Activated T-cell treated with anti-CD3 and anti-CD28 coated beads, Interleukin-2, amount 50 U/mL, for 72 hours (primary cell): ENCODE measurements at places on chromosomes 12 and 14. TPM values are rescaled to one million over a fixed set of nuclear protein-coding genes. Genes with fewer than 3 reads are reported as not detected.

The RBP5 gene
- 0.26 TPM for total RNA-seq

The CRIP2 gene
- 1.1 TPM for total RNA-seq

The ASPG gene
- 0.30 TPM for total RNA-seq

The CLEC6A gene
- total RNA-seq, result not detected

The OR6C76 gene
- total RNA-seq, result not detected

The CLEC1B gene
- total RNA-seq, result not detected

The IAPP gene
- not detected for total RNA-seq

The SPIC gene
- not detected for total RNA-seq

The TAS2R43 gene
- total RNA-seq, result 0.97 TPM

The CCDC85C gene
- total RNA-seq, result 11.3 TPM

- peaks cover 7% of the 10 kb centered on the region for H3K36me3 ChIP-seq
- H3K4me3 ChIP-seq, result no peak overlapping the region
- no peak for DNase-seq
- H3K27ac ChIP-seq, result no peak overlapping the region
- peaks cover 20% of the 10 kb centered on the region for H3K27me3 ChIP-seq
These were observed 182.5 kb downstream of the VRK1 start for GRCh38 chr14:96979611-96980074.

- peaks cover 38% of the 10 kb centered on the region for H3K36me3 ChIP-seq
- peaks cover 78% of the 10 kb centered on the region for H3K4me1 ChIP-seq
- peaks cover 23% of the 10 kb centered on the region for H3K27me3 ChIP-seq
- H3K4me3 ChIP-seq, result no peak overlapping the region
- no peak for DNase-seq
- no peak overlapping the region for H3K27ac ChIP-seq
These were observed 6.2 kb downstream of the SHMT2 start for GRCh38 chr12:57235728-57236131.

DNA sequence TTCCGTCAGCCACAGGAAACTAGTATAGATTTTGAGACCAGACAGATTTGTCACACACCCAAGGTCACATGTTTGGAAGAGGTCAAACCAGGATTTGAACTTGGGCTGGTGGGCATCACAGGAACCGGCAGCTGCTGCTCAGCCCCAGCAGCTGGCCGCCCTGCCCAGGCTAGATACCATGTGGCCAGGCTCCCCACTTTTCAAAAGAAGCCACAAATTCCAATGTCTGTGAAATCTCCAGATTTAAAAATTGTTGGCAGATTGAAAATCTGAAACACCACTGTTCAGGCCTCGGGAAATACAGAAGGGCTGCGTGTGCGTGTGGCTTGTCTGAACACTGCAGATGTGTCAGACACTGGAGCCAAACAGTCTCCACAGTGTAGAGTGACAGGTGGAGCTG lies 30.4 kb downstream of the MMAB start:
- no peak for DNase-seq
- peaks cover 5% of the 10 kb centered on the region for H3K4me1 ChIP-seq
- no peak overlapping the region for H3K27ac ChIP-seq
- H3K27me3 ChIP-seq, result peaks cover 14% of the 10 kb centered on the region
- H3K36me3 ChIP-seq, result no peaks in the 10 kb centered on the region

GRCh38 chr12:51820526-51821439 lies 27.7 kb downstream of the FIGNL2 start:
- DNase-seq, result peak; percentile 90
- peak overlapping the region; percentile 76 for H3K4me3 ChIP-seq
- H3K36me3 ChIP-seq, result no peaks in the 10 kb centered on the region
- no peak overlapping the region for H3K27ac ChIP-seq
- peaks cover 7% of the 10 kb centered on the region for H3K27me3 ChIP-seq

GRCh38 chr12:27931390-27931789 lies 41.1 kb downstream of the PTHLH start:
- peaks cover 27% of the 10 kb centered on the region for H3K27me3 ChIP-seq
- no peak for DNase-seq
- H3K4me3 ChIP-seq, result no peak overlapping the region

DNA sequence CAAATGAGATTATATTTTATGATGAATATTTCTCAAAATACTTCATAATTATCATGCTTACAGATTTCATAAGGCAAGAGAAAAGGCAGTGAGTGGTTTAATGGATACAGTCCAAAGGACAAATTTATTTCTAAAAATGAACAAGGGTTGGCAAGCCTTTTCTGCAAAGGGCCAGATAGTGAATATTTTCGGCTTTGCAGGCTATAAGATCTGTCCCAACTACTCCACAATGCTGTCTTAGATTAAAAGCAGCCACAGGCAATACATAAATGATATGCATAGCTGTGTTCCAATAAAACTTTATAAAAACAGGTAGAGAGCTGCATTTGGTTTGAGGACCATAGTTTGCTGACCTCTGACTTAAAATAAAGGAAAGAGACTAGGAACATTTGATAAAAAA lies 42.9 kb upstream of the STK38L start:
- H3K36me3 ChIP-seq, result no peaks in the 10 kb centered on the region
- peaks cover 17% of the 10 kb centered on the region for H3K4me1 ChIP-seq
- H3K4me3 ChIP-seq, result no peak overlapping the region
- no peak overlapping the region for H3K27ac ChIP-seq
- no peaks in the 10 kb centered on the region for H3K27me3 ChIP-seq

DNA sequence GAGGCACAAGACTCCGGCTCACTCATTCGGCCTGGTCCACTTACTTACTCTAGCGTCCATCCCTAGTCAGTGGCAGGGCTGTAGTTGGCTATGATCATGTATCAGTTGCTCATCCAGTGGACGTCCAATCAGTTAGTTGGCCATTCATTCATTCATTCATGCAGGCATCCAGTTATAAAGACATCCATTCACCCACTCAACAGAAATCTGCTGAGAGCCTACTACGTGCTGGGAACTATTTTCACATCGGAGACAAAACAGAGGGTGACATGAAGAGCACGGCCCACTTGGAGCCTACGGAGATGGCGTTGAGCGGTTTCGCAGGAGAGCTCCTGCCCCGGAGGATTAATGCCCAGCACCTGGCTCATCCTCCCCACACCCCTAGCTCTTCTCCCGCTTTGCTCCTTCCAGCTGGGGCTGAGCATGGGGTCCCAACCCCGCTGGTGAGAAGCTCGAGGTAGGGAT lies 49.7 kb downstream of the SNAPC1 start:
- H3K36me3 ChIP-seq, result peaks cover 5% of the 10 kb centered on the region
- no peak overlapping the region for H3K27ac ChIP-seq
- peak overlapping the region; percentile 93 for H3K4me3 ChIP-seq
- peaks cover 56% of the 10 kb centered on the region for H3K27me3 ChIP-seq
- peaks cover 13% of the 10 kb centered on the region for H3K4me1 ChIP-seq
- no peak for DNase-seq

DNA sequence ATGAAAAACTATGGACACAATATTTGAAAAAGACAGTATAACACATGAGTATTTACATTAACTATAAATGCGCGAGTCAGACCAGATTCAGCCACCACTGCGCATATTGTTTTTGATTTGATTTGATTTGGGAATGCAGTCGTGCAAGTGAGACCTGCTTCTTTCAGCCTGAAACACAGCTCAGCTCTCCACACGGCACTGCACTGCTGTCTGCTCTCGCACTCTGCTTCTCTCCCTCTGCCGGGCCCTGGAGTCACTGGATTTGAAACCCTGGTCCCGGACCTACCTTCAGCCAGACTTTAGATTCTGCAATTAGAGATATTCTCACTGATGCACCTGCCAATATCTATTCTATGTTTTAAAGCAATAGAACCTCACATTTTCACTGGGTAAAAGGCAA lies 143.9 kb upstream of the TMEM132C start:
- no peak overlapping the region for H3K27ac ChIP-seq
- H3K36me3 ChIP-seq, result no peaks in the 10 kb centered on the region
- H3K4me3 ChIP-seq, result no peak overlapping the region
- H3K27me3 ChIP-seq, result no peaks in the 10 kb centered on the region

GRCh38 chr12:3294481-3294911 lies 196.5 kb upstream of the PRMT8 start:
- no peak overlapping the region for H3K27ac ChIP-seq
- no peaks in the 10 kb centered on the region for H3K36me3 ChIP-seq
- H3K27me3 ChIP-seq, result peaks cover 8% of the 10 kb centered on the region
- no peak for DNase-seq
- no peak overlapping the region for H3K4me3 ChIP-seq

GRCh38 chr14:32277998-32278397 lies 51.1 kb upstream of the AKAP6 start:
- no peak for DNase-seq
- no peak overlapping the region for H3K27ac ChIP-seq
- no peak overlapping the region for H3K4me3 ChIP-seq

GRCh38 chr14:96938946-96939345 lies 141.8 kb downstream of the VRK1 start:
- no peak for DNase-seq
- no peak overlapping the region for H3K27ac ChIP-seq
- no peaks in the 10 kb centered on the region for H3K27me3 ChIP-seq
- no peaks in the 10 kb centered on the region for H3K36me3 ChIP-seq
- no peaks in the 10 kb centered on the region for H3K4me1 ChIP-seq

DNA sequence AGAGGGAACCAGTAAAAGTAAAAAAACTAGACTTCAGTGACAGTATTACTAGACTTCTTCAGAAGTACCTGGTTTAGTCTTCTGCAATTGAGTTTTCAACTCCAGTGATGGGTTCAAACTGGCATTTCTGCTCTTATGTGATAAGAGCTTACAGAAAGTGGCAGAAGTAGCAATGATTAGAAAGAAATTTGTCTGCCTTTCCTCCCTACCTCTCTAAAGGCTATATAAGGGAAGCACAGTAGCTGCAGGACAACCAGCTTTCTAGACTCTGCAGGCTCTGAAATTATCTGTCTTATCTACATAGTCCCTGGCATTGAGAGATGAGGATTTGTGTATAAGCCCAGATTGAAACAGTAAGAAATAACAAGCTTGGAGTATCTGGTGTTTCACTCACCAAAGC lies 107.5 kb downstream of the DAAM1 start:
- H3K4me1 ChIP-seq, result peaks cover 2% of the 10 kb centered on the region
- H3K36me3 ChIP-seq, result no peaks in the 10 kb centered on the region
- DNase-seq, result no peak
- no peaks in the 10 kb centered on the region for H3K27me3 ChIP-seq
- no peak overlapping the region for H3K27ac ChIP-seq

- H3K4me1 ChIP-seq, result no peaks in the 10 kb centered on the region
- H3K27ac ChIP-seq, result no peak overlapping the region
- no peak for DNase-seq
- H3K27me3 ChIP-seq, result no peaks in the 10 kb centered on the region
- H3K4me3 ChIP-seq, result no peak overlapping the region
These were observed 39.8 kb upstream of the CMKLR1 start for GRCh38 chr12:108378926-108379325.

- no peaks in the 10 kb centered on the region for H3K36me3 ChIP-seq
- H3K27ac ChIP-seq, result no peak overlapping the region
- DNase-seq, result no peak
- H3K4me3 ChIP-seq, result no peak overlapping the region
- H3K27me3 ChIP-seq, result no peaks in the 10 kb centered on the region
These were observed 448.5 kb downstream of the BCAT1 start for GRCh38 chr12:24500421-24500820.

GRCh38 chr12:103705927-103706326 lies 118.9 kb downstream of the STAB2 start:
- no peaks in the 10 kb centered on the region for H3K36me3 ChIP-seq
- no peak overlapping the region for H3K27ac ChIP-seq
- H3K4me1 ChIP-seq, result no peaks in the 10 kb centered on the region
- H3K4me3 ChIP-seq, result no peak overlapping the region
- peaks cover 30% of the 10 kb centered on the region for H3K27me3 ChIP-seq
- DNase-seq, result no peak

- peak overlapping the region; percentile 12 for H3K27ac ChIP-seq
- peak; percentile 31 for DNase-seq
- peaks cover 5% of the 10 kb centered on the region for H3K4me1 ChIP-seq
- H3K27me3 ChIP-seq, result no peaks in the 10 kb centered on the region
These were observed 62.7 kb downstream of the RBM19 start for GRCh38 chr12:113903381-113903863.

DNA sequence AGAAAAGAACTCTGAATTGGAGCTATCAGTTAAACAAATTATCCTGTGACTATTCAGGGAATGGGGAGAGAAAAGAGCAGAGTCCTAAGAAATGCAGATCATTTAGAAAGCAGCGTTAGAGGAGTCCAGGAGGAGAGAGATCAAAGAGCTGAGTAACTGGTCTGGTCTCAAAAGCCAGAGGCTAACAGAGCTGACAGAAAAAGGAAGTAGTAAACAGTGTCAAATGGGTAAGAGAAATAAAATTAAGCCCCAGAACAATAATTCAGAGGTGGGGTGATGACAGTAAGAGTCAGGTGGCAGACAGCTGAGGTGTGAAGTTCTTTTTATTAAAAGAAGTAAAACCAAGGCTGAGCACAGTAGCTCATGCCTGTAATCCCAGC lies 19.3 kb downstream of the GXYLT1 start:
- H3K4me1 ChIP-seq, result peaks cover 36% of the 10 kb centered on the region
- no peak overlapping the region for H3K27ac ChIP-seq
- no peak overlapping the region for H3K4me3 ChIP-seq
- H3K36me3 ChIP-seq, result no peaks in the 10 kb centered on the region
- H3K27me3 ChIP-seq, result no peaks in the 10 kb centered on the region
- DNase-seq, result no peak

DNA sequence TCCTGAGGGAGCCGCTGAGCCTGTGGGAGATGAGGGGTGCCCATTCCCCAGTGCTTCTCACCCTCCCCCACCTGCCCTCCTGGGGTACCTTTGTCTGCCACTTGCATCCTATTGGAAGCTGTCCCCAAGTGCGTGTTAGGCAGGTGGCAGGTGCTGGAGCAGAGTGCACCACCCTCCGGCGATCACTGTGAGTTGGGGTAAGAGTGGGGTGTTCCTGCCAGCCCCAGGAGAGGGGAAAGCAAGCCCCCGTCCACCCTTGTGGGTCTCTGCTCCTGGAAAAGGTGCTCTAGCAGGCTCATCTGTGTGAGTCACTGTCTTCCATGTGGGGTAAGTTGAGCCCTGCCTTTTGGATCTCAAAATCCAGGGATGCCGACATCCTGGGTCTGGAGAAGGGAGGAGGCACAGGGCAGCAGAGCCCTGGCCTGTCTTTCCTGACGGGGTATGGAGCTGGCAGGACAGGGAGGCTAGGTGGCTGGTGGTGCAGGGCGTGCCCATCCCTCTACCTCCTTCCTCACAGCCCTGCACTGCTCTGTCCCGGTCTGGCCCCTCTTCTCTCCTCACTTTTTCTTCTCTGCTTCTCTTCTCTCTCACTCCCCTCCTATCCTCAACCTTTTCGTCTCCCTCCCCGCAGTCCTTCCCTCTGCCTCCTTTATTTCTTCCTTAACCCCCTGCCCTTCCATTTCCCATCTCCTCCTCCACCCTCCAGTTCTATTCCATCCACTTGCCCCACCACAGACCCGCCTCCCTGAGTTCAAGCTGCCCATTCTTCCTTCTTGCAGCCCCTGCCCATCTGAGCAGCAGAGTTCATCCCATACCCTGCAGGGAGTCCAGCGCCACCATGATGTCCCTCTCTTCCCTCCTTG lies 20.1 kb upstream of the KRT7 start:
- peaks cover 32% of the 10 kb centered on the region for H3K27me3 ChIP-seq
- no peak overlapping the region for H3K4me3 ChIP-seq
- no peaks in the 10 kb centered on the region for H3K36me3 ChIP-seq
- H3K4me1 ChIP-seq, result no peaks in the 10 kb centered on the region
- DNase-seq, result no peak
